Ammon's horn (tissue), 1 donor: ENCODE measurements at places on chromosomes 2 and 18.

DNA sequence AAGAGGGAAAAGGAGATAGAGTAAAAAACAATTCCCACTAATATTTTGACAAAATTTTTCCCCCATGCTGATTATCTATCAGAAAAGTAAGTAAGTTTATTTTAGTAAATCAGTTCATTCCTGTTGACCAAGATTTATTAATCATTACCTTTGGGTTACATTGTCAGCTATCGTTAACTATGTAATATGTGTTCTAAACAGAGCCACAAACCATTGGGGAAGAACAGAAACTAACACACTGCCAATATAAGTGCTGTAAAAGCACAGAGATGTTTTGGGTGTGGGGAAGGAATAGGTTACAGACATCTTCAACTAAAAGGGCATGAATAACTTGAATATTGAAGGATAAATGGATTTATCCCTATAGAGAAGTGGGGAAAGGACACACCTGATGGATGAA, 42.5 kb upstream of the ACADL start:
- no peak for DNase-seq

DNA sequence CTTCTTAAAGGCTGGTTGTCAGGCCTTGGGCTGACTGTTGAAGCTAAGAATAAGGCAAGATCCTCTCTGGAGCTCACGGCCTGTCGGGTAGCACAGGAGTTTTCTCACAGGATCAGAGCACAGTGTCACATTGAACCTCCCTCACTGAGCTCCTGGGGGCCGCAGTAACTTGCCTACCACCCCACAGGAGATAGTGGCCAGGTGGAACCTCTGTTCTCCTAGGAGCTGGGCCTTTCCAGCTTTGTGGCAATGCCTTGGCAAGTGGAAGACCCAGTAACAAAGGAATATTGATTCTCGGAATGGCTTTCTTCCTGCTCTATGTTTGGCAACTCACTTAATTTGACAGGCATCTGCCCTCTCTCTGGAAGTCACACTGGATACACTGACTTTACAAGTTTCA, 1.2 kb upstream of the ALK start:
- DNase-seq, result no peak

DNA sequence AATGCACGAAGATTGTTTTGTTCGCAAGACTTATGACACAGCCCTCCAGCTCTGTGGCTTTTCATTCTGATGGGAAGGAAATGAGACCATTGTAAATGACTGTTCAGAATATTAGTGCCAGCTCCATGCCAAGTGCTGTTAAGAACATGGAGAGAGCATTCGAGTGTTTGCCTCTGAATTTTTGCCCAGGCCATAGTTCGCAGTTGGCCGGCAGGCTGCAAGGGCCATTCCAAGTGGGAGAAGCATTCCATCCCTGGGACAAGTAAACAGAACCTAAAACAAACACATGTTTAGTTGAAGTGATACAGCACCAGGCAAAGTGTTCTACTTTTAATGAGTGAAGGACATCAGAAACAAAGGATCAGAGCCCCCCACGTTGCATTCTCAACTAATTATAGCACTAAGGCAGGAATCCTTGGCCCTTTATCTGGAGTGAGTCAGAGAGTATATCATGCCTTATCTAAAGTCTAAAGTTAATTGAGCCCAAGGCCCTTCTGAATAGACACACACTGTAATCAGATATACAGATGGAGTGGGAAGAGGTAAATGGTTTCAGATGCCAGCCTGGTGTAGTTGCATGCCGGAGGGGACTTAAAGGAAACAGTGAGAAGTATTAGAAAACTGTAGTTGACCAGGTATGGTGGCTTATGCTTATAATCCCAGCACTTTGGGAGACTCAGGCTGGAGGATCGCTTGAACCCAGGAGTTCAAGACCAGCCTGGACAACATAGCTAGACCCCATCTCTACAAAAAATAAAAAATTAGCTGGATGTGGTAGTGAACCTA, 53.3 kb downstream of the NEDD4L start:
- DNase-seq, result peak; percentile 32

- no peak for DNase-seq
Observed at GRCh38 chr2:156077041-156077742, 255.3 kb downstream of the NR4A2 start.

DNA sequence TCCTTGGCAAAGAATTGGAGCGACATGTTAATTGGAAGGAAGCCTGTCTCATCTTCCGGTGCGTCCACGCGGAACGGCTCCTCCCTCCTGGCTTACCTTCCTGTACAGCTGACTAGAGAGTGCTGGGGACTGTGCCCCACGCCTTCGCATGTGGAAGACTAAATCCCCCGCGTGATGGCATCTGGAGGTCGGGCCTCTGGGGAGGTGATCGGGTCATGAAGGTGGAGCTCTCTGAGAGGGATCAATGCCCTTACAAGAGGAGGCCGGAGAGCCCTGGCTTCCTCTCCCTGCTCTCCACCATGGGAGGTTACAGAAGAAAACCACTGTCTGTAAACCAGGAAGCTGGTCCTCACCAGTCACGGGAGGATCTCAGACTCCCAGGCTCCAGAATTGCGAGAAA, 104.1 kb upstream of the OTOS start:
- DNase-seq, result no peak

DNA sequence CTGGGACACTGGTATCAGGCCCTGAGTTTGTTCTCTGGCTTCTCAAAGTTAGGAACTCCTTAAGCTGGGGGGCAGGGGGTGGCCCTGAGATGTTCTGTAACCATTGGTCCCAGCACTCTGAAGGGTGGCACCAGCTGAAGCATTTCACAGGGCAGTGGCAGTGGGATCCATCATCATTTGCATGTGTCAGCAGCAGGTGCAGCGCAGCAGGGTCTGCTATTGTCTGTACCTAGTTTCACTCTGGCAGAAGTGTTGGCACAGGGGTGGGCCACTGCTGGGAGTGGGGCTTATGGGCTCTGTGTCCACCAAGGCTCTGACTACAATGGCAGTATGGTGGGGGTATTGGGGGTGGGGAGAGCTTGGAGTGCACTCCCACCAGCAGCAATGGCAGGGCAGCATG, 460.4 kb upstream of the ZNF804A start:
- no peak for DNase-seq

DNA sequence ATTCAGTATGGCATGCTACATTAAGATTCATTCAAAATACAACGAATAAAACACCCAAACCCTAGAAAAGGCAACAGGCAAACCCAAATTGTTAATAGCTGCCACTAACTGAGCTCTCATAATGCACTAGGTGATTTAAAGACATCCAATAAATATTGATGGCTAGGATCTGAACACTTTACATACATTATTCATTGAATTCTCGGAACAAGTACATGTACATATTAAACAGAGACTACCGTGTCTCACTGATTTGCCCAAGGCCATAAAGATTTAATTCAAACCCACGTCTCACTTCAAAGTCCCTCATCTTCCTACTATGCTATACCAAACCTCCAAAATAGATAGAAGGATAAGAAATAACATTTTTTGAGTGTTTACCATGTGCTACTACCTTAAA, 42.1 kb downstream of the THOC1 start:
- no peak for DNase-seq

DNA sequence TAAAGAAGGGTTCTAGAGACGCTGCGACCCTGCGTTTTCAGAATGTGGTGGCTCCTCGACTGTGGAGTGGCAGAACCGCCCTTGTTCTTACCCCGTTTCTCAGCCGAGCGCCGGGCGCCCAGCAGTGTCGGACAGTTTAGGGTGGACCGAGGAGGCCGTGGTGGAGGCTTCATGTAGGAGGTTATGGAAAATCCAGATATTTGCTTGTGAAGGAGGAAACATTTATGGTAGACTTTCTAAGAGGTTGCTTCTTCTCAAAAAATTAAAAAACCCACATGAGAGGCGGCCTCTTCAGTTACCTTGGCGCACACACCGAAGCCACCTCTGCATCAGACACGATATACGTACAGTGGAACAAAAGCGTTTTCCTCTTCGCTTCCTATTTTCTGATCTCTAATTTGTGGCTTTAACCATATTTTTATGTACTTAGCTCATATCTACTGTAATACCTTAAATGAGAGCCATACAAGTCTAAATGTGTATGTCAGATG, 120.8 kb downstream of the NFATC1 start:
- no peak for DNase-seq

DNA sequence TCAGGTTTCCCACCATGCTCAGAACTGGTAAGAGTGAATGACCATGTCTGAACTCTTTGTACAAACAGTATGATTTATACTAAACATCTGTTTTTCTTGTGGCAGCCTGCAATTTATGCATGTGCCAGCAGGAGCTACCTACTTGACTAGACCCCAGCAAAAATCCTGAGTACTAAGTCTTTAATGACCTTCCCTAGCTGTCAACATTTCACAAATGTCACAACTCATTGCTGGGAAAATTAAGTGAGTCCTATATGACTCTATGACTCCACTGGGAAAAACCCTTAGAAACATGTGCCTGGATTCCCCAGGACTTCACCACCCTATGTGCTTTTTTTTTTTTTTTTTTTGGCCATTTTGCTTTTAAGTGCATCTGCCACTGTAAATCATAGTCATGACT, 1225.8 kb downstream of the SUCLG1 start:
- no peak for DNase-seq

DNA sequence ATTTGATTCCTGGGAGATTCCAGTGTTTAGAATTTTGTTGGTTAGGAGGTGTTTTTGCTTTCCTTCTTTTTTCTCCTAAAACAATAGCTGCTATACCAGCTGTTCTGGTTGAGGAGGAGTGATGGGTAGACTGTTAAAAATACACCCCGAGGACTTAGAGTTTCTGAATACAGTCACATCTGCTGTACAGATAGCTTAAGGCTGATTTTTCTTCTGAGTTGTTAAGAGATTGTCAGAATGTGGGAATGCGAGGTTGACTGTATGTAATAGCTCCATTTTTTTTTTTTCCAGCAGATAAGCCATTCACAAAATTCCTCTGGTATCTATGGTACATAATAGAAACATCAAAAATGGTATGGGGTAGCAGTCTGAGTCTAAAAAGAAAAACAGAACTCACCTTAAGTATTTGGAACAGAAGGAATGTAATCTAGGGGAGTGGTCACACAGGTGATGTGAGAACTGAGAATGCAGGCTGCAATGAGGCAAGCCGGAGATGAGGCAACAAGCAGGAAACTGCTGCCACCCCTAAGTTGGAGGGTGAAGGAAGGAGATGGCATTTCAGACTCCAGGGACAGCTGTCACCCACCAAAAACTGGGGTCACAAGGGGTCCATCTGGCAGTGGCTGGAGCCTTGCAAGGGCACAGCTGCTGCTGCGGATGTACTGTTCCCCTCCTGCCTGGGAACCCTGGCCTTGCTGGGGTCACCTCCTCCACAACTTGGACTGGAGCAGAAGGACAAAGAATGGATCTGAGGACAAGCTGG, 2.4 kb downstream of the DGKD start:
- DNase-seq, result no peak

DNA sequence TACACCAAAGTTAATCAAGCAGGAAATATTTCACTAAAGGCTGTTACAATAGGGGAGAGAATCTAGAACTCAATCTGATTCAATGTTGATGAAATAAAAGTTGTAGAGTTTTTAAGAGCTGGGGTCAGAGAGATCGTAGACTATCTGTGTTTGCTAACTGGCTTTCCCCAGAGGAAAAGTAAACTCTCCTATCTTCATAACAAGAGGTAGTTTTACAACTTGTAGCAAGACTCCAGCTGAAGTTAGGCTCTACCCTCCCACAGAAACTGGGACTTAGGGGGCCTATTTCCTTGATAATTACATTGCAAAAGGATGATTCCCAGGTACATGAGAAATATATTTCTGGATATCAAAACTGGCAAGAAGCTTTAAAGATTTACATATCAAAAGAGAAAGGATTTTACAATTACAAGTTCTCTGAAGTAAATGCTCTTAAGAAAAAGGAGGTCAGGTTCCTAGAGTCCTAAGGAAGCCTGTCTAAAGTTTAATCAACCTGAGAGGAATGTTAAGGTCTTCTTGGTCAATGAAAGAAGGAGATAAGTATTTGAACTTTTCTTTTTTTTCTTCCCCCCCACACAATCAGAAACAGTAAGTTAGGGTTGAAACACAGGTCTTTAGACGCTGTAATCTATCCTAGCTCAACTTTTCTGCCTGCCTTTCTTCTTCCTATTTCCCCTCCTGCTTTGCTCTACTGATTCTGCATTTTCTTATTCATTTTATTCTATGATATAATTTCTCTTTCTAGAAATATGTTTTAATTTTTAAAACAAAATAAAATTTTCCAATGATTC, 692.2 kb upstream of the LINC00305 start:
- DNase-seq, result no peak

GRCh38 chr18:9665314-9665713, 42.8 kb upstream of the RAB31 start:
- DNase-seq, result no peak

- no peak for DNase-seq
Observed at GRCh38 chr2:102004581-102004980, 12.8 kb downstream of the IL1R2 start.

DNA sequence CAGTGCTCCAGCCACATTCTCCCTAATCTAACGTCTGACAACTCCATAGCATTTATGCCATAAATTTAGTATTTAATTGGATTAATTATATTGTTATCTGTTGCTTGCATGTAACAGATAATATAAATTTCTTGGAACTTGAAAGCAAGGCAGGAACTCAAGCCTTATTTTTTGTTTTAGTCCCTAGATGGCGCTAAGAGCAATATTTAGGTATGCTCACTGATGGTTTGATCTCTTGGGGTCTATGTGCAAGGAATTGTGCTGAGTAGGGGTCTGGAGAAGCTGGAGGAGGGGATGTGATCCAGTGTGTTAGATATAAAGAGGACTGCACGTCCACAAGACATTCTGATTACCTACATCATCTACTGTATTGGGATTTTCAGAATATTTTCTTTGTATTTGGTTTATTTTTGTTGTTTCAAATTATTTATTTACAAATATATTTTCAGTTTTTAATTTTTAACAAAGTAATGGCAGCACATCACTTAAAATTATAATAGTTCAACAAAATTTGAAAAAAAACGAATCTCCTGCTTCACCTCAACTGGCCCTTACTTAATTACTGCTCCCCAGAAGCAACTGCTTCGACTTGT, 32.8 kb downstream of the KATNAL2 start:
- no peak for DNase-seq

- DNase-seq, result no peak
Observed at GRCh38 chr2:221169724-221170123, 402.4 kb downstream of the EPHA4 start.

- peak; percentile 94 for DNase-seq
Observed at GRCh38 chr18:59139291-59139614, 431 bp upstream of the SEC11C start.

GRCh38 chr2:50975546-50975945, 56.4 kb downstream of the NRXN1 start:
- DNase-seq, result no peak

- DNase-seq, result no peak
Observed at GRCh38 chr2:121102941-121103340, 182.1 kb downstream of the TFCP2L1 start.

DNA sequence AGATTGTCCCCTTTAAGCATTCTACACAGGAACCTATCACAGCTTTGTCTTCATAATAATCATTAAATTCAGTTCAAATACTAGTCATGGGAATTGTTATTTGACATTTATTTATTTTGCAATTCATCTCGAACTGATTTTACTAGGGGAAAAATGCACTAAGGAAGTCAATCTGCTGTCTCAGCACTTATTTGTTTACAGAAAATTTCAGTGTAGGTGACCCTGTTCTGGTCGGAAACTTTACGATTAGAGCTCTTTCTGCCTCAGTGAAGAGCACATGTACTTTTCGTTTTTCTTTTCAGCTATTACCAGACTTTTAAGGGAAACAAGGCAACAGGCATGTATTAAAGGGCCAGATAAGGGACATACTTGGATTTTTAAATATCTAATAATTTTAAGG, 1405.7 kb upstream of the ZEB2 start:
- DNase-seq, result no peak
